ENCODE measurements at places on chromosomes 5 and 9. TPM values are rescaled to one million over a fixed set of nuclear protein-coding genes. Genes with fewer than 3 reads are reported as not detected.
A peak's percentile ranks its signal among the peaks of the same experiment; 100 is the strongest.

- H3K36me3 ChIP-seq: no peaks in the 10 kb centered on the region
- H3K27ac ChIP-seq: no peak overlapping the region
- no peak overlapping the region for H3K4me3 ChIP-seq
- H3K4me1 ChIP-seq: no peaks in the 10 kb centered on the region
- H3K27me3 ChIP-seq: no peaks in the 10 kb centered on the region
Observed at GRCh38 chr9:124503713-124504529, 3.3 kb downstream of the NR5A1 start.

DNA sequence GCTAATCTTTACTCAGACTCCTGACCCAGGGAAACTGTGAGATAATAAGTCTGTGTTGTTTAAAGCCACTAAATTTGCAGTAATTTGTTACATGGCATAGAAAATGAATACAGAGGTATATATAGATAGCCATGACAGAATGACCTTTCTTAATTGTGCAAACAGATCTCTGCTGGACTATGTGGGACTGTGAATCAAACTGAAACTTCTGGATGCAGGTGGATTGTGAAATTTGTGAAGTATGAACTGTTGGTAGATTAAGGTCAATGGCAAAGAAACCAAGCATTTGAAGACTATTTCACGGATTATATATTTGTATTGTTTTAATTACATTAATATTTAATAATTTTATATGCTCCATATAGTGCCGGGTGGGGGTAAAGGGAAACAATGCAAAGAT is 52.2 kb upstream of the GPR151 start:
- H3K4me1 ChIP-seq: peaks cover 17% of the 10 kb centered on the region
- H3K36me3 ChIP-seq: no peaks in the 10 kb centered on the region
- H3K27me3 ChIP-seq: no peaks in the 10 kb centered on the region
- no peak overlapping the region for H3K4me3 ChIP-seq
- DNase-seq: no peak

- H3K27me3 ChIP-seq: no peaks in the 10 kb centered on the region
- no peaks in the 10 kb centered on the region for H3K36me3 ChIP-seq
- no peaks in the 10 kb centered on the region for H3K4me1 ChIP-seq
- DNase-seq: no peak
Observed at GRCh38 chr5:9625286-9625685, 4.9 kb downstream of the TAS2R1 start.

GRCh38 chr9:91611582-91611981 is 187.9 kb upstream of the NFIL3 start:
- no peak overlapping the region for H3K4me3 ChIP-seq
- no peaks in the 10 kb centered on the region for H3K4me1 ChIP-seq
- H3K27ac ChIP-seq: no peak overlapping the region
- no peak for DNase-seq

- peaks cover 37% of the 10 kb centered on the region for H3K27me3 ChIP-seq
- H3K4me1 ChIP-seq: no peaks in the 10 kb centered on the region
- no peak overlapping the region for H3K27ac ChIP-seq
- no peak for DNase-seq
- H3K36me3 ChIP-seq: no peaks in the 10 kb centered on the region
Observed at GRCh38 chr9:87119328-87119881, 172.1 kb upstream of the GAS1 start.

DNA sequence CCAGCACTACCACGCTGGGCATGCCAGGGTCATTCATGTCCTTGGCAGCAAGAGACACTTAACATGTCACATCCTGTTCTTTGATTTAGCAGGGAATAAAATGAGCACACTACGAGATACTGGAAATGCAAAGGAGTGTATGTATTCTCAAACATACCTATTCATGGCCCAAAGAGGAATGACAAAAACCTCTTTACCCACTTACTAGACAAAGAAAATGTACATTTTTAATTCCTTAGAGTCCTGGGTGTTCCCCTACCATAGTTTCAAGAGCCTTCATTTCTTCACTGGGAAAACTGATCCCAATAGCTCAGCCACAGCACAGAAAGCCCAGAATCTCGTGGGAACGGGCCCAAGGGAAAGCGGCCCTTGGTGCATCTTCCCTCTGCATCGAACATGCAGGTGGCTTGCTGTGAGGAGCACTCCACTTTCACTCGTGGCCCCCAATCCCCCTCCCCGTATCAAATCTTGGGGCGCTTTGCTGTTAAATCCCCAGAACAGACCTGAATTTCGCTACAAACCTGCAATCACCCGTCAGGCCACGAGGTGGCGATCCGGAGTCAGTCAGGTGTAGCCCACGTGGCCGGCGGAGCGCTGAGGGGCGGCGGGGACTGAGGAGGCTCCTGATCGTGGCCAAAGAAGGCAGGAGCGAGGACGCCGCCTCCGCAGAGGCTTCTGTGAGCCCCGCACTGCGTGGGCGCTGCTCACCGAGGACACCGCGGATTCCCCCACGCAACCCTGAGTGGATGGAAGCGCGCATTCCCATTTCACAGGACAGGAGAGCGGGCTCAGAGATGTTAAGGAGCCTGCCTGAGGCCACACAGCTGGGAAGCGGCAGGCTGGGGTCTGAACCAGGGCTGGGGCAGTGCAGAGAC is 91.4 kb downstream of the LMX1B start:
- DNase-seq: peak; percentile 47
- peak overlapping the region; percentile 43 for H3K4me3 ChIP-seq
- H3K36me3 ChIP-seq: no peaks in the 10 kb centered on the region
- no peak overlapping the region for H3K27ac ChIP-seq
- no peaks in the 10 kb centered on the region for H3K27me3 ChIP-seq
- peaks cover 15% of the 10 kb centered on the region for H3K4me1 ChIP-seq

- no peaks in the 10 kb centered on the region for H3K27me3 ChIP-seq
- no peak overlapping the region for H3K27ac ChIP-seq
- no peak for DNase-seq
- no peaks in the 10 kb centered on the region for H3K36me3 ChIP-seq
Observed at GRCh38 chr9:11269036-11269435, 656.2 kb upstream of the PTPRD start.

DNA sequence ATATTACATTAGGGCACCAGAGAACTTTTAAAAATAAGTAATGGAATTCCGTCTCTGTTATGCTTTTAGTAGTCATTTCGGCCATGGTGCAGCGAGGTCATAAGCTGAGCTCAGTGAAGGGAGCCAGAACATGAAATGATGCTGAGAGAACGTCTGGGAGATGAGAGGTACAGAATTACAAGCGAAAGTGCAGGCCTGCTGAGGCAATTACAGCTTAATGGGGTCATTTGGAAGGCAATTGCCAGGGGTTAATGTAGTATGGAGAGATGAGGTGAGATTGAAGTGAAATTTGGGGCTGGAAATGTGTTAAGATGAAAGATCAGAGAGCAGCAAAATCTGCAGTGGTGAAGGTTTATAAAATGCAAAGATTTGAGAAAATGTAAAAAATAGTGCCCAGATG is 96.5 kb downstream of the PBX3 start:
- DNase-seq: no peak
- H3K4me1 ChIP-seq: no peaks in the 10 kb centered on the region
- H3K4me3 ChIP-seq: no peak overlapping the region
- no peaks in the 10 kb centered on the region for H3K36me3 ChIP-seq
- no peak overlapping the region for H3K27ac ChIP-seq

- no peaks in the 10 kb centered on the region for H3K36me3 ChIP-seq
- H3K4me1 ChIP-seq: peaks cover 11% of the 10 kb centered on the region
- DNase-seq: no peak
Observed at GRCh38 chr5:138029501-138029900, 3.4 kb downstream of the FAM13B start.

- H3K4me3 ChIP-seq: no peak overlapping the region
- no peak overlapping the region for H3K27ac ChIP-seq
- no peak for DNase-seq
- H3K4me1 ChIP-seq: no peaks in the 10 kb centered on the region
- H3K27me3 ChIP-seq: peaks cover 2% of the 10 kb centered on the region
Observed at GRCh38 chr5:178293815-178294214, 61.2 kb upstream of the PHYKPL start.

DNA sequence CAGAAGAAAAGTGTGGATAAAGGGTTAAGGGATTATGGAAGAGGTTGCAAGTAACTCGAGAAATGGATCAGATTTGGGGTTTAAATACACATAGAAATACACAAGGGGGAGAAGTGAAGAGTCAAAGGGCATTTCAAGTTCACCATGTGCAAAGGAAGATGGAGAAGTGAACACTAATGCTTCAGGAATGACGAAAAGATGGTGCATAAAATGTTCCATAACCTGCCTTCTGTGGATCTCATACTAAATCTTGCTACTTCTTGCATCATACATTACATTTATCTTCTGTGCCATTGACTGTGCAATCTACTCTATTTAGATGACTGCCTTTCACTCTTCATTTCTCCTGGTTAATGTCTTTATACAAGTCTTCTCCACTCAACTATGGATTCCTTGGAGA is 5.7 kb upstream of the SMC2 start:
- no peaks in the 10 kb centered on the region for H3K27me3 ChIP-seq
- H3K27ac ChIP-seq: no peak overlapping the region
- no peak overlapping the region for H3K4me3 ChIP-seq
- DNase-seq: no peak

Gene SLCO6A1
- 0.69 TPM for total RNA-seq

Gene SHISAL2B
- total RNA-seq: not detected

Gene MCTP1
- total RNA-seq: 0.44 TPM

Gene PTPRD
- total RNA-seq: 0.02 TPM

Data from HCT116 (cell line).